Activated T-helper 1 cell treated with anti-CD3 and anti-CD28 coated beads, Interleukin-2, amount 50 U/mL, for 16 hours (primary cell): ENCODE measurements at places on chromosomes 2 and 18.

DNA sequence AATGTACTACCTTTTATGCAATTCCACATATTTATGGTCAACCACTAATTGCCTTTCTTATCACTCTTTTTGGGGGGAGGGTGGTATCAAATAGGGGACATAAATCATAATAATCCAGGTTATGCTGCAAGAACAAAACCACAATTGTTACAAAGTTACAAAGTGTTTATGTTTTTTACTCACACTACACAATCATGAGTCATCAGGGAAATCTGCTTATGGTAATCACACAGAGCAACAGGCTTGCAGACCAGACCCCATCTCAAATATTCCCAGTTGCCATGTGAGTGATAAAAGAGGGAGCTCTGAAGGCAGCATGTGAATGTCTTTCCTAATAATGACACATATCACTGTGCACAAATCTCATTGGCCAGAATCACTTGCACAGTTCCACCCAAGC lies 304.7 kb upstream of the TMEFF2 start:
- no peak for DNase-seq

DNA sequence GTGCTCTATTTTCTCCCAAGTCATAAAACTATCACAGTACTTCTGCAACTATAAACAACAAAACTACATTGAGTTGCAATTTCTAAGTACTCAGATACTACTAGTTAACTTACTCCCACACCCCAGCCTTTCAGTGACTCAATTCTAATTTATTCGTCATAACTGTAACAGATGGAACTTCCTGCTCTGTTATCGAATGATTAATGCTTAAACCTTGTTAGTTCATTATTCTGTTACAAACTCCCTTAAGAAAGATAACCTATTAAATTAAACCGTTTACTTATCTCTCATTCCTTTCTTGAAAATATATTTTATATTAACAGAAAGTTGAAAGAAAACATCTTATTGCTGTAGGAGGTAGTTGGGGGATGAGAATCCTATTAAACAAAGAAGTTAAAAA lies 17.0 kb downstream of the TNFAIP6 start:
- no peak for DNase-seq

- DNase-seq: no peak
Measured at GRCh38 chr2:60529785-60530627, 23.4 kb downstream of the BCL11A start.

DNA sequence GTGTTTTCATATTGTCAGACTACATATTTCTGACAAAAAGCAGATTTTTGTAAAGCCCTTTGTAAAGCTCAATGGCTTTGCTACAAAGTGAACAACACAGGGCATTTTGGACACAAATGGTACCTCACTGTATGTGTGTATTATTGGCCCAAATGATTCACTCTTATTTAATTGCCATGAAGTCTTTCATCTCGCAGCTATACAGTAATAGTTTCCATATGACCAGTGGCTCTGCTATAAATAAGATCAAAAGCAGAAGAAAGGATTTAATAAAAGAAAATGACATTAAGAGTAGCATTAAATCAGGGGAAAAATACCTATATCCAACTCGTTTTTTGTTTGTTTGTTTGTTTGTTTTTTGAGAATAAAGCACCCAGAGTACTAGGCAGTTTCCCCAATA lies 284.0 kb upstream of the CCDC68 start:
- no peak for DNase-seq

GRCh38 chr2:125656190-125656589 lies 999.8 kb upstream of the GYPC start:
- no peak for DNase-seq

GRCh38 chr2:64732146-64732545 lies 78.4 kb upstream of the SERTAD2 start:
- no peak for DNase-seq

GRCh38 chr2:66753257-66753656 lies 318.3 kb downstream of the MEIS1 start:
- DNase-seq: no peak

DNA sequence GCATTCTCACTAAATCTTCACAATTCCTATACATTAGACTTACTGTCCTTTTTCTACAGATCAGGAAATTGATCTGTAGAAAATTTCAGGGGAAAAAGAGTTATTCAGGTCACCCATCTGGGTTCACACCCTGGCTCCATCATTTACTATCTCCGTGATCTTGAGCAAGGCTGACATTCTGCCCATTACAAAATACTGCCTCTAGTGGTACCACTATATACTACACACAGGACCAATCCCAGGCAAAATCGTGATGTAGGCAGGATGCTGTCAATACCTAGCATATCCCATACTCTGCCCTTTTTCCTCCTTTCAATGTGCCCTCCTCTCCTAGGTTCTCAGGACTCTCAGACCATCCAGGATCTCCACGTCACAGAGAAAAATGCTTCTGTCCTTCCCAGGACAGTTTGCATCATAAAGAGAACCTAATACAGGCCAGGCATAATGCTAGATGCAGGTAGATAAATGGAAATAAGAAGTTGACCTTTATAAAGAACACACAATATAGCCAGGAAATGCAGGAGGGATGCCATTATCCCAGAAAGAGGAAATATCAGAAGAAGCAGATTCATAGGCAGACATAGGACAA lies 101.9 kb downstream of the CDH20 start:
- no peak for DNase-seq

DNA sequence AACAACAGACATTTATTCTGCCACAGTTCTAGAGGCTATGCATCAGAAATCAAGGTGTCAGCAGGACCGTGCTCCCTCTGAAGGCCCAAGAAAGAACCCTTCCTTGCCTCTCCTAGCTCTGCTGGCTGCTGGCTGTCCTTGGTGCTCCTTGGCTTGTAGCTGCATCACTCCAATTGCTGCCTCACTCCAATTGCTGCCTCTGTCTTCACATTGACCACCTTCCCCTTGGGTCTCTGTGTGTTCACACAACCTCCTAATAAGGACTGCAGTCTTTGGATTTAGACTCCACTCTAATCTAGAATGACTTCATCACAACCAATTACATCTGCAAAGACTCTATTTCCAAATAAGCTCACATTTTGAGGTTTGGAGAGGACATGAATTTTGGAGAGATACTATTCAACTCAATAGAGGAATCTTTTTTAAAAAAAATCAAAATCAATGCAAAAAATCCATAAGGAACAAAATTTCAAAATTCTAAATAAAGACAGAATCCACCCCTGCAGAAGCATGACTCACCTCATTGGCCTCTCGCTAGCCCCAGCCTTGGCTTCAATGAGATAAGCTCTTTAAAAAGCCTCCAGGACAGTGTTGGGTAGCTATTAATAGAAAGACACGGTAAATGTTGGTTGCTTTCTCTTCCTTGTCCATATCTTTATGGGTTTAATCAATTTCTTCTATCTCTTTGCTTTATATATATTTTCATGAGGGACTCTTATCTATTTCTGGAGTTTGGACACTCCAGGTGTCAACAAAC lies 267.6 kb upstream of the MGAT5 start:
- no peak for DNase-seq

DNA sequence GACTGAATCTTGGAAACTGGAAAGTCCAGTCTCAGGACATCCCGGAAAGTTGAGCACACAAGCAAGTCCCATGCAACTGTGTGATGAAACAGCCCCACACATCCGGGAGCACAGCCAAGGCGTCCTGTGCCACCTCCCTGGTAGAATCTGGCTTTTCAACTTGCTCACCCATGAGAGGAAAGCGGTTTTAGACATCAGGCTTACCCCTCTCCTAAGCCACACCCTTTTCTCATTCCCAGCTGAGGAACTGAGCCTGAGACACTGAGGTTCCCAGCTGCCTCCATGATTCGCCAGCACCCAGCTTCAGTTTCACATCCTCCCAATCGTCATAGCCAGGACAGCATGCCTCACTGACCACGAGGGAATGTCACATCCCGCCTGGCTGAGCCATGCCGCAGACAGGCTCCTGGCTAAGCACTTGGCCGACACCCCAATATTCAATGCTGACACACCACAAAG lies 60.3 kb downstream of the STEAP3 start:
- DNase-seq: no peak

GRCh38 chr2:118527571-118527970 lies 319.9 kb downstream of the EN1 start:
- DNase-seq: no peak

DNA sequence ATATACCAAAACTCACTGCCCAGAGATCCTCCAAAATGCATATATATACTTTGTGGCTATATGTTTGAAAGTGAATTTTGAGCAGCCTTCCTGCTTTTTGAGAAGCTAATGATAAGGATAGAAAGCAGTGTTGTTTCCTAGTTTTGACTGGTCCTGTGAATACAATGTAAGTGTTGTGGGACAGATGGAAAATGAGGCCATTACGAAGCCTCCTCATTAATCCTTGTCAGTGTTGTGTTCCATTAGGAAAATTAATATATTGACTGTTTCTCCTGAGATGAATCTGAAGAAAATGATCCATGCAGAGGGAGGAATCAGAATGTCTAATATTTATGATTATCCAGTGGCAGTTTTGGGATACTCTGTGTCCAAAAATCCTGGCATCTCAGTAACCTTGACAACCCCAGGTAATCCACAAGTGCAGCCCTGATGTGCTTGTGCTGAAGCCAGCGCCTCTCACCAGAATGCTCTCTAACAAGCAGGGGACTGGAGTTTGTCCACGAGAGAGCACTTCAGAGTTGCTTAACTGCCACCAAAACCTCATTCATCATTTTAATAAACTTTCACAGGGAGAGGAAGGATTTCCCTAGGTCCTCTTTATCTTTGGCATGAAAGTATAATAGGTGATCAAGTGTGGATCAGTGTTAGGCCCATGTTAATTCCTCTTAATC lies 418.6 kb downstream of the CMPK2 start:
- DNase-seq: no peak

- DNase-seq: no peak
Measured at GRCh38 chr2:219128396-219128795, 32.2 kb downstream of the NHEJ1 start.

GRCh38 chr2:207252979-207253645 lies 87.4 kb upstream of the KLF7 start:
- DNase-seq: no peak
